ENCODE measurements at places on chromosomes 6 and 20.

DNA sequence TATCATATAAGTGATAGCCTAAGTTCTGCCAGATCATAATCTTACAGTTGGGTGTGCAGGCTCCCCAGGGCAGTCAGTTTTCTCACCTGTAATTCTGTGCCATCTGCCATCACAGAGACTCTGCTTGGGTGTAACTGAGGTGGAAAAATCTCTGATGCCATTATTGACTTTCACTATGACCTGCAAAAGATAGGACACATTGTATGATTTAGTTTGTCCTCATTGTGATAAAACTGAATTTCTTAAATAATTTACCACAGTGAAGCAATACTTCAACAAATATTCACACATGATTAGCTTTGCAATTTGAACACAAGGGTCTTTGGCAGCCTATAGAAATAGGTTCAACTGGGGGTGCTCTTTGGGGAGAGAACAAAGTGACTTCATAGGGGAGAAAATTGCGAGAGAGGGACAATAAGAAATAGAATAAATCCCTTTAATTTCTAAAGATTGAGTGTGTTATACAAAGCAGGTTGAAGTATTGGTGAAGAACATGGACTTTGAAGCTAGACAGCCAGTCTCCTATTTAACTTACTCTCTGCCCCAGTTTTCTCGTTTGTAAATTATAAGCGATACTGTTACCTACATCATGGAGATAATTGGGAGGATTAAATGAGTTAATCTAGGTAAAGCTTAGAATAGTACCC, 27.3 kb downstream of the FAM229B start:
- H3K27ac ChIP-seq: no peak overlapping the region
- DNase-seq: no peak

GRCh38 chr6:125827788-125828320, 37.1 kb downstream of the NCOA7 start:
- H3K36me3 ChIP-seq: peaks cover 14% of the 10 kb centered on the region
- H3K27me3 ChIP-seq: no peaks in the 10 kb centered on the region
- no peak for DNase-seq
- H3K27ac ChIP-seq: no peak overlapping the region
- H3K4me1 ChIP-seq: peaks cover 49% of the 10 kb centered on the region

GRCh38 chr6:39769012-39769411, 23.2 kb upstream of the DAAM2 start:
- H3K27ac ChIP-seq: no peak overlapping the region
- DNase-seq: no peak
- no peaks in the 10 kb centered on the region for H3K4me1 ChIP-seq
- H3K27me3 ChIP-seq: no peaks in the 10 kb centered on the region

DNA sequence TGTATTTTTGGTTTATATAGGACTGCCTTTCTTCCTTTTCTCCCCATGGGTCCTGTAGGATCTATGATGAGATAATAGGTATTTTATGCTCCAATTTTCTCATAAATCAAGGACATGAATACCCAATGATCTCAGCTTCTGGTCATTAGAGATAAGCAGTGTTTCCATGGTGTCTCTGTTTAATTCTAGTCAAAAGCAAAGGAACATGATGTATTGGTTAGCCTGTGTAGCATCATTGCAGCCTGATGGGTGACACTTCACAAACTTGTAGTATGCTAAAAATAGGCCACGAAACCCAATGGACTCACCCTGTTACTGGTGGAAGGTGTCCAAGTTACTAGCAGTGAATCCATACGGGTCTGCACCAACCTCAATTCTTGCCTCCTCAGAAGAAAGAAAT, 116.2 kb upstream of the SNX9 start:
- peaks cover 6% of the 10 kb centered on the region for H3K27me3 ChIP-seq
- H3K27ac ChIP-seq: no peak overlapping the region
- no peaks in the 10 kb centered on the region for H3K4me1 ChIP-seq
- DNase-seq: no peak
- H3K4me3 ChIP-seq: no peak overlapping the region

DNA sequence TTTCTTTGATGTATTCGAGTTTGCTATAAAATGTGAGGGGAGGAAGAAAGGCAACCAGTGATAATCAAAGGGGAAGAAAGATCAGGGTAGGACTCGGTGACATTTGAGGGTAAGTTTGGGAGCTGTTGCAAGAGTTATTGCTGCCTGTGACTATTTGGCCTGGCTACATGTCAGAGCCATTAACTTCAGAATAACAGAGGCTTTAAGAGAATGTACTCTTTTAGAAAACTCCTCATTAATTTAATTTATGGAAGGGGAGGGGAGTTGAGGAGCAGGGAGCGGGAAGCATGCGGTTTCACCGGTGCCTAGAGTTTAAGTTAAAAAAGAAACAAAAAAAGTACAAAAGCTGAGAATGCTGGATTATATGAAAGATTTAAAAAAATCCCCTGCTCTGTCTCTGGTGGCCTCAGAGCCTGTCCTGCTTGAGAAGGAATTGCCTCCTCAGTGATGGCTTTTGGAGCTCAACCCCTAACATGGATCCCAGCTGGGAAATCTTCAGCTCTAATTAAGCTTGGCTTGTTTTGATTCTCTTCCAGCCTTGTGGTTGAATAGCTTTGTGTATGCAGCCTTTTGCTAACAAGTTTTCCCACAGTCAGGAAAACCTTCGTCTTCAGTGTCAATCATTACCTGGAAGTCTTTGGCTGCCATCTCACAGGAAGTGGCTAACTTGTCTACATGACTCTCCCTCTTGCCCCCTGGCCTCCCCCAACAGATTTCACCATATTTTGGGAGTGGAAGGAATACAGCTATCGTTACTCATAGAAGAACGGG, 238.2 kb downstream of the SOX4 start:
- no peaks in the 10 kb centered on the region for H3K27me3 ChIP-seq
- H3K4me1 ChIP-seq: peaks cover 21% of the 10 kb centered on the region
- H3K4me3 ChIP-seq: no peak overlapping the region
- DNase-seq: no peak
- no peak overlapping the region for H3K27ac ChIP-seq

GRCh38 chr20:13717631-13718044, 67.1 kb downstream of the ESF1 start:
- H3K36me3 ChIP-seq: peaks cover 31% of the 10 kb centered on the region
- peaks cover 5% of the 10 kb centered on the region for H3K4me1 ChIP-seq
- no peaks in the 10 kb centered on the region for H3K27me3 ChIP-seq
- DNase-seq: no peak
- H3K4me3 ChIP-seq: no peak overlapping the region
- H3K27ac ChIP-seq: no peak overlapping the region

GRCh38 chr6:141463237-141463977, 669.3 kb upstream of the GJE1 start:
- DNase-seq: no peak
- H3K27me3 ChIP-seq: no peaks in the 10 kb centered on the region
- H3K4me1 ChIP-seq: peaks cover 14% of the 10 kb centered on the region
- no peak overlapping the region for H3K4me3 ChIP-seq

GRCh38 chr20:47146686-47147085, 209.8 kb downstream of the ZMYND8 start:
- H3K27ac ChIP-seq: no peak overlapping the region
- no peak for DNase-seq
- H3K4me1 ChIP-seq: no peaks in the 10 kb centered on the region

Measured in activated T-helper 1 cell treated with anti-CD3 and anti-CD28 coated beads, Interleukin-12 subunit alpha, Interleukin-12 subunit beta, Interleukin-2, Interleukin-4 antibody, amounts not matched to agents 30 ng/mL and 10 ng/mL and 1 ng/mL, durations not matched to agents 14 hours and 24 hours and 36 hours (primary cell).